ENCODE measurements at places on chromosomes 11 and 22.

- DNase-seq, result peak; percentile 43
Observed at GRCh38 chr11:65468874-65469333, 29.9 kb upstream of the MALAT1 start.

- DNase-seq, result no peak
Observed at GRCh38 chr11:57913715-57914704, 109.7 kb upstream of the OR9Q1 start.

DNA sequence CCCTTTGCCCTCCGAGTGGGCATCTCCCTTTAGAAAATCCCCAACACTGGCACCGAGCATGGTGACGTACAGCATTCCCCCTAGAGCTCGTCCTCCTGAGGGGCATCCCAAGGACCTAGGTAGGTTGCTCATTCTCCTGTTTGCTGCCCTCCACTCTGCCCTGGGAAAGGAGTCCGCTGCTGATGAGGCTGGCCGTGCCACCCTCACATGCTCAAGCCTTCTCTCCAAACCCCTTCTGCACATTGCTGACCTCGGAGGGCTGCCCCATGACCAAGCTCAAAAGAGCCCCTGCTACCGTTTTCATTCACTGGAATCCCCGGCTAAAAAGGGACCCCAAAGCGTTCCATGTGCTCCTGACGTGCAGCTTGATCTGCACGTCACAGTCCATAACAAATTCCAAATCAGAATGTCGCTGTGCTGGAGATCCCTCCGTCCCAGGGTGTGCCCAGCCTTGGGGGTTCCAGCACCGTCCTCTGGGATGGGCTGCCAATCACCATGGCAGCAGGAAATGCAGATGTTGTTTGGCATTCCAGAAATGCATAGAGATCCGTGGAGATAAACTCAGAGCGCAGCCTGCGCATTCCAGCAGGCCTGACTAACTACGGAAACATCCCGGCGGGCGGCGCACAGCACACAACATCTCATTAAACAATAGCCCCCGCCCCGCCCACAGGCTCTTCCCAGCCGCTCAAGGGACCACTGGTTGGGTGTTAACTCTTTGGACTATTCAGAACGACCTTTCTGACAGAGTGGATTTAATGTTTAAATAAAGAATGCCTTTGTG lies 26.3 kb upstream of the GNB1L start:
- no peak for DNase-seq

GRCh38 chr11:567011-567628 lies 6.3 kb downstream of the RASSF7 start:
- DNase-seq, result no peak

GRCh38 chr22:36212901-36213300 lies 11.3 kb upstream of the APOL4 start:
- DNase-seq, result no peak

DNA sequence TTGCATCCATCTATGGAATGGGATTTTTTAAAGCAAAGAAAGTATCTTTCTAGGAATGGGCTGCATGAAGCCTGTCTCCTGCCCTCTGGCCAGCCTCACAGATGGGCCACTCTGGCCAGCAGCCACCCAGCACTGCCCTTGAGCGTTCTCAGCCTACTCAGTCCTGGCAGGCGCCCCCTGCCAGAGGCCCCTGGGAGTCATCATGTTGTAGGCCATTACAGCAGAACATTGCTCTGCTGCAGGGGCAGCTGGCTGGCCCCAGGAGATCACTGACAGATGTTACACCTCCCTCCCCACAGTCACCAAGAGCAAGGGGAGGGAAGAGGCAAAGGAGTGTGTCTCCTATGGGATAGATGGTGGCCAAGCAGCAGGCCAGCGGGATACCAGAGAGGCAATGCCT lies 363.7 kb downstream of the NXPE2 start:
- no peak for DNase-seq

DNA sequence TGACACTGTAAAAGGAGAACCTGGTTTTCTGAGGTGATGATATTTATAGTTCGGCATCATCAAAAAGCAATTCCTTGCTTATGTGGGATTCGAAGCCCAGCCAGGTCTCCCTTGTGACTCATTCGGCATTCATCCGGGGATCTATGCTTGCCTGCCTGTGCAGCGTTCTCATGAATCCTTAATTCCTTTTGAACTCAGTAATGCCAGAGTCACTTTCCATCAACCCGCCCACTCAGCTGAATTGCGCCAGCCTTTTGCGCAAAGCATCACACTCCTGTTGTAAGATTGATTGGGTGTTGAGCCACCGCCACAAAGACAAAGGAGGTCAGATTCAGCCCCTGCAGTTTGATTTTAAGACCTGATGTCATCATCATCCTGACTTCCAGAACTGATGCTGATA lies 128.6 kb downstream of the SLC17A6 start:
- no peak for DNase-seq

- DNase-seq, result no peak
Observed at GRCh38 chr11:11512502-11512901, 109.3 kb downstream of the GALNT18 start.

- DNase-seq, result no peak
Observed at GRCh38 chr11:64224891-64225607, 937 bp downstream of the TRPT1 start.

GRCh38 chr22:50157709-50158375 lies 12.7 kb upstream of the PANX2 start:
- DNase-seq, result no peak

DNA sequence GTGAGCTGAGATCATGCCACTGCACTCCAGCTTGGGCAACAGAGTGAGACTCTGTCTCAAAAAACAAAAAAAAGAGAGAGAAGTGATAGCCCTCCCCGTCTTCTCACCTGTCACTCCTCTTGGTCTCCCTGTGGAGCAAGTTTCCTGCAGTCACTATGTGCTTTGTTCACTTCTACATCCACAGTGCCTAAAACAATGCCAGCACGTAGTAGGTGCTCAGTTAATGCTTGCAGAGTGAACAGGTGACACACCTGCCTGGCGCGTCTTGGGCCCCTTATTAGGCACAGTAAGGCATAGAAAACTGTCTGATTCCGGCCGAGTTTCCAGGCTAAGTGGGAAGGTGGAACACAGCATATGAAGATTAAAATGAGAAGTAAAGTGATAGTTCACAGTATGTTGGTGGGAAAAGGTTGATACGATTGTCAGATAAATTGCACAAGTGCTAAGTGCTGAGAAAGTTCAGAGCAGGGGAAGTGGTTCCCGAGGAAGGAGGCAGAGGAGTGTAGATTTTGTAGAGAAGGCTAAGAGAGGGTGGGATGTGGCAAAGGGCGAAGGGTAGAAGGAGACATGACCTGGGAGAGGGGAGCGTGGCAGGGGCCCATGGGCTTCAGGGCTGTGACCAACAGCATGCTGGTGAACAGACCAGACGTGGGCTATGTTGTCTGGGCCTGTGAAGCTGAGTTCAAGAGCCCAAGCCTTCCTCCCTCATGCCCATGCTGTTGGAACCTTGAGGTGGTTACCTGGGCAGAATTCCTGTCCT lies 41.9 kb downstream of the BCR start:
- no peak for DNase-seq

DNA sequence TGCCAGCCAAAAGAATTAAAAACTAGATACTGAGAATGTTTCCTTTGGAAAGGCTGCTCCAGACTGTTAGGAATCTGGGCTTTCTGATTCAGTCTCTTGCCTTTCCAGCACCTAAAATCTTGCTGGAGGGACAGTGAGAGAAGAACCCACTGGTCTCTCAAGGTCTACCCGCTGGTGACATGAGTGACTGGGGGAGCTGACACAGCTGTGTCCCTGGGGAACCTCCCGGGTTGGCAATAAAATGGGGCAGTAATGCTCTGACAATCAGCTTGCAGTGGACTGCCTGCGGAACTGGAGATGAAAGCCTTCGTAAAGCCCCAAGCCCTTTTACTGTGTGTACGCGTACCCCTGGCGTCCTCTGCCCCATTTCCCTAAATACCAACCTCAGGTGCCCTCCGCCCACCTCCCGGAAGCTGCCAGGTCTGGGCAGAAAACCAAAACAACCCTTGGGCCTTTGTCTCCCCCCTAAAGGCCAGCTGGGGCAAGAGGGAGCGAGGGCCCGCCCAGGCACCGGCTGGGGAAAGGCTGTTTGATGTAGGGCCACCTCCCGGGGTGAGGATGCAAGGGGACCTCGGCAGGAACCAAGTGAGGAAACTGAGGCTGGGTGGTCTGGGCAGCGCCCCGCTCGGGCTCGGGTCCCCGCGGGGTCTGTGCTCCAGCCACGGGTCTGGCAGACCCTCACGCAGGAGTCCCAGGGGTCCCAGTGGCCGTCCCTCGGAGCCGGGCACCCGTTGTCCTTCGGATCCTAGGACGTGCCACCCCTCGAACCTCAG lies 741 bp downstream of the CARS1 start:
- peak; percentile 9 for DNase-seq

DNA sequence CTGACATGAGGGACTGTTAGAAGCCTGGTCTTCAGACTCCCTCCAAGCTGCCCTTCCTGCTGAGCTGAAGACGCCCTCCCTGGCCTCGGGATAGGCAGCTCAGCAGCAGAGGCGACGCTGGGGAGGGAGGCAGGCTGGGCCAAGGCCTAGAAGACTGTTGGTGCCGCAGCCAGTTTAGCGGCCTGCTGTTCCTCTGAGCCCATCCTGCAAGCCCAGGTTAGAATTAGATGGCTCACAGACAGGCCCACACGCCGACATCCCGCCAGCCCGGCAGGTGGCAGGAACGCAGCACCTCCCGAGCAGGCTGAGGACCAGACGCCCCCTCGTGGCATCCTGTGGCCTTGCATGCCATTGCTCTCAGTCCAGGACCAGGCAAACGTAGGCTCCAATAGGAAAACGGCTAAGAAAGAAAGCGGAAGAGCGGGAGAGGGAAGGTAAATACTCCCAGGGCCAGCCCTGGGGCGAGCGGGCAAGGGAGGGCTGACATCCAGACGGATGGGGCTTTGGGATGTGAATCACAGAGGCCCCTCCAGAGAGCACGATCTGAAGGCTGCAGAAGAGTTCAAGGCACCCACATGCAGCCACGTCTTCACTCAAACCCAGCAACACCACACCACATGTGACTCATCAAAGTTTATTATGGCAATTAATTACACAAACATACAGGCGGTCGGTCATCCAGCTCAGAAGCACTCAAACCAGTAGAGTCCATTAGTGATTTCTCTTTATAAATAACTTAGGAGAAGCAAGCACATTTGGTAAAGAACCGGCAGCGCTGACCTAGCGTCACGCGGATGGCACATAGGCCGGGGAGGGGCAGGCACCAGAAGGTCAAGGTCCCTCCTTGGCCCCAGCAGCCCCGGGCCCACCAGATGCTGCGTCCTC lies 27.6 kb downstream of the CD5 start:
- peak; percentile 87 for DNase-seq

GRCh38 chr11:65100674-65101350 lies 4.8 kb downstream of the VPS51 start:
- DNase-seq, result no peak

GRCh38 chr11:122808478-122808869 lies 29.8 kb upstream of the CRTAM start:
- DNase-seq, result no peak

GRCh38 chr22:22316589-22316988 lies 72.0 kb downstream of the VPREB1 start:
- DNase-seq, result no peak

GRCh38 chr11:113538451-113539412 lies 63.5 kb upstream of the DRD2 start:
- DNase-seq, result no peak

DNA sequence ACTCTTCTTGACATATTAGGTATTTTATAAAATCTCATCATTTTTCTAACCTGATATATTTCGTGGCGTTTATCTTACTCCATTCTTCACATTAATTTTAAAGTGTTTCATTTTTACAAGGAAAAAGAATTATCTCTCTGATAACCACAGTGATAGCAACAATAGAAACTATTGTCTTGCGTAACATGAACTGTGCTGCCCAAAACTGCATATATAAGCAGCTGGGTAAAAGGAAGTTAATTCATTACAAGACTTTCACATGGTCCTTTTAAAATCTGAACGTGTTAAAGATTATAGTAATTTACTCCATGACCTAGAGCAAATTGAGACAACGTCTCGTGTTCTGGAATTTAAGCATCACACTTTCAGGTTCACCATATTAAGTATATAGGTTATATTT lies 210.4 kb upstream of the GRIA4 start:
- DNase-seq, result no peak

DNA sequence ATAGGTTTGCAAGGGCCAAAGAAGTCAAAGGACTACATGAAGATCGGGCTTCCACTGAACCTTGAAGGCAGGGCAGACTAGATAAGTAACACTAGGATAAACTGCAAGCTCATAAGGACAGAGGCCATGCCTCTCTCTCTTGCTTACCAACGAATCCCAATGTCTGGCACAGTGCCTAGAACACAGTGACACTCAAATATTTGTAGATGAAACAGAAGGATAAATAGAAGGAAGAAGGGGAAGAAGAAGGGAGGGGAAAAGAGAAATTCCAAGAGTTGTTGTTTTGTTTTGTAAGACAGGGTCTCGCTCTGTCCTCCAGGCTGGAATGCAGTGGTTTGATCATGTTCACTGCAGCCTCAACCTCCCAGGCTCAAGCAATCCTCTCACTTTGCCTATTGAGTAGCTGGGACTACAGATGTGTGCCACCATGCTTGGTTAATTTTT lies 26.9 kb downstream of the SIK3 start:
- no peak for DNase-seq

DNA sequence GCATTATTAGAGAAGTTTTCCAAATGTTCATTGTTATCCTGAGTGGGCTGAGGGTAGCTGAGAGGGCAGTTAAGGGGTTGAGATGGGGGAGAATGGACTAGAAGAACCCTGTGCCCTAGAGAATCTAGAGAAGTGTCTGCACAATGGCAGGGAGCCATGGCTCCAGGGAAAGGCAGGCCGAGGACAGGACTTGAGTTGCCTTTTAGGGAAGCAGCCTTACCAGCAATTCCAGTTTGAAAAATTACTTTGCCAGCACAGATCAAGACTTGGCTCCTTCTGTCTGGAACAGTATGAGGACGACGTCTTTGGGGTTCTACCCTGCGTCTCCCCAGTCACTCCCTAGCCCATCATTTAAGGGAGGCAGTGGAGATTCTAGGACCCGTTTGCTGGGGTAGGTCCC lies 25.7 kb upstream of the MICAL3 start:
- DNase-seq, result no peak

GRCh38 chr11:85787809-85788760 lies 22.9 kb downstream of the SYTL2 start:
- DNase-seq, result no peak

- DNase-seq, result no peak
Observed at GRCh38 chr22:33335611-33336279, 277.6 kb upstream of the SYN3 start.

- no peak for DNase-seq
Observed at GRCh38 chr22:50670914-50671538, 1.6 kb upstream of the SHANK3 start.

- DNase-seq, result no peak
Observed at GRCh38 chr11:109644152-109644551, 222.2 kb downstream of the C11orf87 start.

- DNase-seq, result no peak
Observed at GRCh38 chr11:44116234-44116830, 20.9 kb downstream of the EXT2 start.

DNA sequence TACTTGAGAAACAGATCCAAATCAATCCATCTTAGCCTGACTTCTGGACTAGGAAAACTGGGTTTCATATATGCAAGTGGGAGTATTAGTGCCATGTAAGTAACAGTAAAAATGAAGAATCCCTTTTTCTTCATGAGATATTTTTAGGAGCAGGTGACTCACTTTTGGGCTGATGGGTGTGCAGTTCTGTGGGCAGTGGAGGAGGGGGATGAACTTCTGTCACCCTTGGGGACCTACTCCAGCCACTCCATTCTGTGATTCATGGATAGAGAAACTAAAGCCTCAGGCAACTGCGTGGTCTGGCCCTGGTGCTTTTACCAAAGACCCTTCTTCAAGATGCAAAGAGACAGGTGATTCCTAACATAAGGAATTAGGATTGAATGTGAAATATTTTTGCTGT lies 208.6 kb upstream of the NARS2 start:
- no peak for DNase-seq

- DNase-seq, result no peak
Observed at GRCh38 chr11:57378186-57378585, 2.8 kb downstream of the PRG3 start.
